ENCODE measurements at places on chromosomes 6 and 20.
A peak's percentile ranks its signal among the peaks of the same experiment; 100 is the strongest.

GRCh38 chr6:130503146-130503545 is 137.3 kb downstream of the TMEM200A start:
- DNase-seq: no peak

- no peak for DNase-seq
These were observed 124.7 kb upstream of the GPR6 start for GRCh38 chr6:109853426-109853825.

GRCh38 chr6:142300758-142301650 is 803 bp upstream of the ADGRG6 start:
- DNase-seq: no peak

DNA sequence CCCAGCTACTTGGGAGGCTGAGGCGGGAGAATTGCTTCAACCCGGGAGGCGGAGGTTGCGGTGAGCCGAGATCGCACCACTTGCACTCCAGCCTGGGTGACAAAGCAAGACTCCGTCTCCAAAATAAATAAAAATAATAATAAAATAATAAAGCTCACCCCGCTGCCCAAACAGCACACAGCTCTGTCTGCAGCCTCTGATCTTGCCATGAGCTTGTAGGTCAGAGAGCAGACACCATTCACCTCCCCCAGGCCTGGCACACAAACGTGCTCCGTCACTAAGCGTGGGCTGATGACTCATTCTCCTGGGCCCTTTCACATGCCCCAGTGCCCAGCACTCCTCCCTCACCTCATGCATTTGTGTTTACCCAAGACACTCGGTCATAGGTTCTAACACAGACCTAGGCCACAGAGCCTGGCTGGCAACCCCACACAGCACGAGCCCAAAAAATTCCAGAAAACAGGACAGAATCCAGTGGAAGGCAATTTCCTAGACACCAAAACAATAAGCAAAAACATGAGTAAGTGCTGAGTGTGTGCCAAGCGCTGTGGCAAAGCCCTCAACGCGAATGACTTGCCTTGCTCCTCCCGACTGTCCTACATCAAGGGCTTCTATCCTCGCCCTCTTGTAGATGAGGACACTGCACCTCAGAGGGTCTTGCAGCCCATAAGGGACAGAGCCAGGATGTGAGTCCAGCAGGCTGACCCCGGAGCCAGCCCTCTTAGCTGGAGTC is 18.0 kb downstream of the ATP9A start:
- DNase-seq: peak; percentile 40

DNA sequence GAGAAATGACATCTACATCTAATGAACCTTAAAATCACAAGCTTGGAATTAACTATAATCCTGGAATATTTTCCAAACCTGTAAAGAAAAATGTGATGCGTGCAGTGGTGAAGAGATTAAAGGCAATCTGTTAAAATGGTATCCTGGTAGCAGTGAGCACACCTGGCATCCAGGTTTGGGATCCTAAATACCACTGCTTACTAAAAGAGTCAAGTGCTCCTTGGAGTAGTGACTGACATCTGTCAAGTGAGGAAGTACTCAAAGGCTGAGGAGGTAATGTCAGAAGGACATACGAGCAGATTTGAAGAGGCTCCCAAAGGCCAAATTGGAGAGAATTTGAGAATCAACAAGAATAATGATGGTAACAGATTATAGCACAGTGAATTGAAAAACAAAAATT is 32.8 kb downstream of the PCMT1 start:
- DNase-seq: no peak

DNA sequence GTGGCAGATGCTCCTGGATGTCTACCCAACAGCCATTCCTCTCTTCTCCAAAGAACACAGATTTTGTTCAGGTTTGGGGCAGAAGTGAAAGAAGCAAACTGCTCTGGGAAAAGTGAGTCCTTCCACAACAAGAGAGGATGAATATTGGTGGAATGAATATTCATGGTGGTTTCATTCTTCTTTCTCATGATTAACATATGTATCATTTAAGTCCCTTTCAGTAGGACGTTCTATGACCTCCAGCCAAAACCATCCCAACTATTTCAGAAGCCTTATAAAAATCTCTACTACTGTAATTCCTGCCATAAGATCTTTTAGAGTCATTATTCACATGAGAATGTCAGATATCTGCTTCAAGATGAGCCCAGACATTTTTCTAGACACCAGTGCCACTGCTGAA is 44.4 kb downstream of the MDN1 start:
- no peak for DNase-seq

GRCh38 chr6:36788768-36789167 is 50.5 kb downstream of the CPNE5 start:
- DNase-seq: peak; percentile 39

DNA sequence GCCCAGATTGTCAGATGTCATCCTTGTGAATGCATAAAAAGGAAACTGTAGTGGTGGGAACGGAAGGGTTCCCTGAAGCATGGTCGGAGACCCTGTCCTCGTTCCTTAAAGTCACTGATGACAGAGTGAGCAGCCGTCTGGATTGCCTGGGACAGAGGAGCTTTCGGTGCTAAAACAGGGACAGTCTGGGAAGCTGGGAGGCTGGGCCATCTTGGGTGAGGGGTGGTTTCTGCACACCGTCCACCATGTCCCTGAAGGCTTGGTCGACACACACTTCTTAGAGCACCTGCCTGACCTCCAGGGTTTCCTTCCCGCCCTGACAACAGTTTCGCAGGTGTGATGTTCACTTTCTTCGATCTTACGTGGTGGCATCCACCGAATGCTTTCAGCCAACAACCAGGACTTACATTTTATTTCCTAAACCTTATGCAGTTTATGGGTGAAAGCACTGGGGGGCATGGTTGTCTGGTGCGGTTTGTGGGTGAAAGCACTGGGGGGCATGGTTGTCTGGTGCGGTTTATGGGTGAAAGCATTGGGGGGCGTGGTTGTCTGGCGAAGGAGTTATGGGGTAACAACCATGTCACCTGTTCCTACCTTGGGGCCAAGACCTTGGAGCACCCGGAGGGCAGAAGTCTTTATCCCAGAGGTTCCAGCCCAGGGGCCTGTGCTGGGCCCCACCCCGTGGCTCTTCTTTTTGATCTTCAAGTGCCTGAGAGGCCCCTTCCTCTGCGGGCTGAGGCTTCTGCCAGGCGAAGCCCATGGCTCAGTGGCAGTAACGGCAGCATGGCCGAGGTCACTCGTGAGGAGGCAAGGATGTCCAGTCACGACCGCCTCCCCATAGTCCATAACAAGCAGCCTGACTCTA is 81.7 kb upstream of the FRMD1 start:
- no peak for DNase-seq

- DNase-seq: no peak
These were observed 142.3 kb downstream of the TBXT start for GRCh38 chr6:166025149-166025898.

- DNase-seq: no peak
These were observed 62.7 kb downstream of the EDN3 start for GRCh38 chr20:59363101-59363500.

DNA sequence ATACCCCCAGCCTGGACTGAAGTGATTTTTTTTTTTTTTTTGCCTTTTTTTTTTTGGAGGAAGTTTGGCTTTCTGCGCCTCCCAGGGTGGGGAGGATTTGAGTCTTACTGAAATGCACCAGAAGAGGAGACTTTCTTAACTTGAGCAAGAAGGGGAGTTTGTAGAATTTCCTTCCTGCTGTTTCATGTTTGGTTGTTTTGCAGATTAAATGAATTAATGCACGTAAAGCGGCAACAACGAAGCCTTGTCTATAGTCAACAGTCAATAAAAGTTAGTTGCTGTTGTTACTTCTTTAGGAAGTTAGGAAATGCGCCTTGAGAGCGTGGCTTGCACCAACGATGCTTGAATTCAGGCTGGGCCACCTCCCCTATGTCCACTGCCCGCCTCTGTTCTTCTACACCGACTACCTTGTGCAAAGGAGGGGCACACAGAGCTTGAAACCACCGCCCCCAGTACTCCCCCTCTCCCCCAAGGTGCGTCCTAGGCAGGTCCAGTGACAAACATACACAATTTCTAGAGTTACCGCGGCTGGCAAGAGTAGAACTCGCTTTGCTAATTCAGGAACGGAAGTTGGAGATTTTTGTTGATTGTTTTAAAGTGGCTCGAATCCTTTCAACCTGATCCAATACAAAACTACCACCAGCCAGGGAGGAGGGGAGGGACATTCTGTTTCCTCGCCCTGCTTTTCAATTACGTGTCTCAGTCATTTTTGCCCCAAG is 830 bp upstream of the CYP24A1 start:
- no peak for DNase-seq

DNA sequence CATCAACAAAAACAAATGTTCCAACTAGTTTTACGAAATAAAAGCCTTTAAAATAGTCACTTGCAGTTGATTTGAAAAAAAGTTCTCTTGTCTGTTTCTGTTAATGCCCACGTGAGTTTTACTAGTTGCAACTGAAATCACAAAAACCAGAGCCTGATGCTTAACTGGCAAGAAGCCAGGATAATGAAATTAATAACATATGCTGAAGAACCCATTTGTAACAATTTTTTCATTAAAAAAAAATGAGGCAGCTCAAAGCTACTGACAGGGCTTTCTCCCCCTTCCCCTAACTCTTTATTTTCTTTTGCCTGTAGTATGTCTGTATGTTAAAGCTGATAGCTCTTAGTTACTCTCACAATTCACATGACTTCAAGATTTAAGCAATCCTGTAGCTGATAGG is 132.7 kb upstream of the EYA4 start:
- no peak for DNase-seq

- DNase-seq: peak; percentile 50
These were observed 146.4 kb downstream of the AKAP7 start for GRCh38 chr6:131281471-131282270.

DNA sequence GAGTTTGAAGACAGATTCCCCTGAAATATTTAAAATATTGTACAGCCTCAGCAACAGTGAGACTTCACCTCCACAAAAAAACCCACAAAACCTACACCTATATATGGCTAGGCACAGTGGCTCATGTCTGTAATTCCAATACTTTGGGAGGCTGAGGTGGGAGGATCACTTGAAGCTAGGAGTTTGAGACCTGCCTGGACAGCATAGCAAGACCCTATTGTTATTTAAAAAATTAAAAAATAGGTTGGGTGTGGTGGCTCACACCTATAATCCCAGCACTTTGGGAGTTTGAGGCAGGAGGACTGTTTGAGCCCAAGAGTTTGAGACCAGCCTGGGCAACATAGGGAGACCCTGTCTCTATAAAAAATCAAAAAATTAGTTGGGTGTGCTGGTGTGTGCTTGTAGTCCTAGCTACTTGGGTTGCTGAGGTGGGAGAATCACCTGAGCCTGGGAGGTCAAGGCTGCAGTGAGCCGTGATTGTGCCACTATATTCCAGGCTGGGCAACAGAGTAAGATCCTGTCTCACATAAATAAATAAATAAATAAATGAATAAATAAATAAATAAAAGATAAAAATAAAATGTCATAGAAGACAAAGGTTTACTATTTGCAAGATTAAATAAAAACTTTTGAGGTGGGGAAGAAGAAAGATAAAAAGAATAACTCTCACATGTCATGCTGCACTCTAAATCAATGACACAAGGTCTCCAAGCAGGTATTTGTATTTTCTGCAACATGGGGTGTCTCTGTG is 51.1 kb downstream of the RARS2 start:
- DNase-seq: no peak

DNA sequence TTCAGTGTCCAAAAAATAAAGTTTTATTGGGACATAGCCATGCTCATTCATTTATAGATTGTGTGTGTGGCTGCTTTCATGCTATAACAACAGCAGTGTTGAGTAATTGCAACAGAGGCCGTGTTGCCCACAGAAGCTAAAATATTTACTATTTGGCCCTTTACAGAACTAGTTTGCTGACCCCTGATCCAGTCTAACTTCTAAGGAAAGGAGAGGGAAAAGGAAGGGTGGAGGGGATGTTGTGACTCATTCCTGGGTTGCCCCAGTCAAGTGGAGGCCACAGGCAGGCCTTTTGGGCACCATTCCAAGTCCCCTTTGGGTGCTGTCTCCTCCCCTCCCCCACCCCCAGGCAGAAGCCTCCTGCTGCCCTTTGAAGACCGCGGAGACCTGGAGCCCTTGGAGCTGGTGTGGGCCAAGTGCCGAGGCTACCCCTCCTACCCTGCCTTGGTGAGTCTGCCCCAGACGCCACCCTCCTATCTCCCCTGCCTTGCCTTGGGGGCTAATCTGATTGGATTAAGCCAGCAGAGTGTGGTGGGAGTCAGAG is 28.4 kb downstream of the BRPF3 start:
- DNase-seq: no peak

DNA sequence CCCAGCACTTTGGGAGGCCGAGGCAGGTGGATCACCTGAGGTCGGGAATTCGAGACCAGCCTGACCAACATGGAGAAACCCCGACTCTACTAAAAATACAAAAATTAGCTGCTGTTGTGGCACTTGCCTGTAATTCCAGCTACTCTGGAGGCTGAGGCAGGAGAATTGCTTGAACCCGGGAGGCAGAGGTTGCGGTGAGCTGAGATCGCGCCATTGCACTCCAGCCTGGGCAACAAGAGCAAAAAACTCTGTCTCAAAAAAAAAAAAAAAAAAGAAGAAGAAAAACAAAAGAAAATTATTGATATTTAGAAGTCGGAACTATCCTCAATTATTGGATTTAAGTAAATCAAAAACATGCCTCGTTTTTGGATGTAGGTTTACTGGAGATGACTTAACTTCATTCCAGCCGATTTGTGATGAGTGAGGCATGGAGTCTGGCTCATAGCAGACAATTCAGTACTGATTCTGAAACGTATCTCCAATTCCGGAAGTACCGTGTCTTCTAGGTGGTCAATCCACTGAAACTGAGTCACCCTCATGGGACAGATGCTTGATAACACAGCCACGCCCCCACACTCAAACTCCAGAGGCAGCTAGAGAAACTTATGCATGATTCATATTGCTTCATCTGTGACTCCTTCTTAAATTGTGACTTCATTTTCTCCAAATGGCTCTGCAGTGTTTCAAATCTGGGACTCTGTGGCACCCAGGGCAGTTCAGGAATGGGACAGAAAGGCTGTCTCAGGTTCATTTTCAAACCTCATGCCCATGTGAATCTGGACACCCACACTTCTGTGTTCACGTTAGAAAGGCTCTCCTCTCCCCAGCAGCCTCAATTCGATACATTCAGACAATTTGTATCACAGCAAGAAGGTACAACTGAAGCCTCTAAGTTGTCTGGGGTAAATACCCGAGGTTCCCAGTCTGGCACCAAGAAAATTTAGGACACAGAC is 110.4 kb upstream of the ARMC2 start:
- no peak for DNase-seq

DNA sequence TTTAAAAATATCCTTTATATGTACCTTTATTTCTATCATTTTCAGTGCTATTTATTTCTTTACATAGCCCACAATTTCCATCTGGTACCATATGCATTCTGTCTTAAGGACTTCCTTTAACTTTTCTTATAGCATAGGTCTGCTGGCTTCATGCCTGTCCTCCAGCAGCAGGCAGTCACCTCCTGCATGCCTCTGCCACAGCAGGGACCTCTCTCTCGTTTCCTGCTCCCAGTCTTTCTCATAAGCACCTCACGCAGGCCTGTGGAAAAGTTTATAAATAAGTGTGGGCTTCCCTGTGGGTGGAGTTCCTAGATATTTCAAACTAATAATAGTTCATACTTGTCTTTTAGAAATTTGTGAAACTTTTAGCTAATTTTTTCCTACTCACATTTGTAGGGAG is 133.9 kb downstream of the KCNQ5 start:
- DNase-seq: no peak

- DNase-seq: no peak
These were observed 18.5 kb upstream of the TUBB2A start for GRCh38 chr6:3175715-3176402.
